A549 treated with Mapracorat at 1 μM for 4 hours (cell line): ENCODE measurements at places on chromosomes 1 and 21. TPM values are rescaled to one million over a fixed set of nuclear protein-coding genes. Genes with fewer than 3 reads are reported as not detected.

SPATA46 gene
- total RNA-seq, result not detected in 5 replicates

MTMR11 gene
- 7.3 to 9.8 TPM (median 8.1 TPM) in 5 replicates for total RNA-seq

KCNK2 gene
- total RNA-seq, result 0.09 to 0.10 TPM in 2 of 5 replicates, not detected in the others

MIA3 gene
- 19.3 to 23.0 TPM (median 19.9 TPM) in 5 replicates for total RNA-seq

CSF3R gene
- not detected in 5 replicates for total RNA-seq

XKR8 gene
- total RNA-seq, result 4.3 to 5.9 TPM (median 5.6 TPM) in 5 replicates

NGF gene
- total RNA-seq, result 1.0 to 1.7 TPM (median 1.3 TPM) in 5 replicates

ZC3H12A gene
- total RNA-seq, result 32.3 to 49.6 TPM (median 40.7 TPM) in 5 replicates

GBP4 gene
- total RNA-seq, result 0.07 to 0.08 TPM in 2 of 5 replicates, not detected in the others

ATAD3C gene
- total RNA-seq, result not detected in 5 replicates

ARHGEF16 gene
- 3.2 to 6.1 TPM (median 4.8 TPM) in 5 replicates for total RNA-seq

KRTAP21-2 gene
- total RNA-seq, result not detected in 5 replicates

PLXNA2 gene
- 2.0 to 2.8 TPM (median 2.3 TPM) in 5 replicates for total RNA-seq

C1orf210 gene
- not detected in 5 replicates for total RNA-seq

LTN1 gene
- 4.2 to 6.9 TPM (median 6.2 TPM) in 5 replicates for total RNA-seq

EXO1 gene
- total RNA-seq, result 21.1 to 26.8 TPM (median 25.9 TPM) in 5 replicates

SLC30A10 gene
- 0.06 to 0.10 TPM (median 0.09 TPM) in 3 of 5 replicates, not detected in the others for total RNA-seq

TMEM51 gene
- 28.6 to 34.9 TPM (median 31.2 TPM) in 5 replicates for total RNA-seq

XCL2 gene
- total RNA-seq, result not detected in 5 replicates

NHLH1 gene
- total RNA-seq, result 0.38 to 0.74 TPM (median 0.39 TPM) in 5 replicates

PPIAL4G gene
- not detected in 5 replicates for total RNA-seq

TLR5 gene
- total RNA-seq, result 0.13 to 0.31 TPM (median 0.19 TPM) in 5 replicates

TMEM125 gene
- not detected in 5 replicates for total RNA-seq

TEKT2 gene
- not detected in 5 replicates for total RNA-seq

PLPPR4 gene
- total RNA-seq, result not detected in 5 replicates

CEP85 gene
- total RNA-seq, result 11.2 to 14.2 TPM (median 12.9 TPM) in 5 replicates

LYSMD1 gene
- 5.1 to 7.5 TPM (median 6.3 TPM) in 5 replicates for total RNA-seq

PLA2G2C gene
- not detected in 5 replicates for total RNA-seq

TFAP2E gene
- total RNA-seq, result 0.31 to 0.83 TPM (median 0.58 TPM) in 5 replicates

HES2 gene
- total RNA-seq, result 2.6 to 5.7 TPM (median 5.2 TPM) in 5 replicates

ENO1 gene
- total RNA-seq, result 2,745 to 2,980 TPM (median 2,846 TPM) in 5 replicates

LORICRIN gene
- not detected in 5 replicates for total RNA-seq

OR10J1 gene
- total RNA-seq, result not detected in 5 replicates

FABP3 gene
- not detected in 5 replicates for total RNA-seq

SLC5A9 gene
- 0.10 TPM in 1 of 5 replicates, not detected in the others for total RNA-seq

RCSD1 gene
- 0.05 to 0.09 TPM (median 0.07 TPM) in 3 of 5 replicates, not detected in the others for total RNA-seq

RASSF5 gene
- 0.88 to 1.2 TPM (median 1.1 TPM) in 5 replicates for total RNA-seq

KRTAP10-2 gene
- total RNA-seq, result not detected in 5 replicates

OR2AK2 gene
- total RNA-seq, result not detected in 5 replicates

SOX13 gene
- total RNA-seq, result 16.4 to 23.1 TPM (median 22.0 TPM) in 5 replicates

TRABD2B gene
- 2.4 to 3.5 TPM (median 2.8 TPM) in 5 replicates for total RNA-seq

GJA4 gene
- 0.13 TPM in 1 of 5 replicates, not detected in the others for total RNA-seq

OR14K1 gene
- not detected in 5 replicates for total RNA-seq

TMEM82 gene
- not detected in 5 replicates for total RNA-seq

GOLT1A gene
- 3.6 to 6.7 TPM (median 4.4 TPM) in 5 replicates for total RNA-seq

KRTAP21-3 gene
- not detected in 5 replicates for total RNA-seq

GUCA2A gene
- not detected in 5 replicates for total RNA-seq

ADORA3 gene
- not detected in 5 replicates for total RNA-seq

GNG4 gene
- 11.8 to 14.5 TPM (median 13.7 TPM) in 5 replicates for total RNA-seq

PTPRU gene
- 7.1 to 10.2 TPM (median 8.4 TPM) in 5 replicates for total RNA-seq
